Endothelial cell of umbilical vein (primary cell): ENCODE measurements at places on chromosomes 2 and 18. TPM values are rescaled to one million over a fixed set of nuclear protein-coding genes. Genes with fewer than 3 reads are reported as not detected.

DNA sequence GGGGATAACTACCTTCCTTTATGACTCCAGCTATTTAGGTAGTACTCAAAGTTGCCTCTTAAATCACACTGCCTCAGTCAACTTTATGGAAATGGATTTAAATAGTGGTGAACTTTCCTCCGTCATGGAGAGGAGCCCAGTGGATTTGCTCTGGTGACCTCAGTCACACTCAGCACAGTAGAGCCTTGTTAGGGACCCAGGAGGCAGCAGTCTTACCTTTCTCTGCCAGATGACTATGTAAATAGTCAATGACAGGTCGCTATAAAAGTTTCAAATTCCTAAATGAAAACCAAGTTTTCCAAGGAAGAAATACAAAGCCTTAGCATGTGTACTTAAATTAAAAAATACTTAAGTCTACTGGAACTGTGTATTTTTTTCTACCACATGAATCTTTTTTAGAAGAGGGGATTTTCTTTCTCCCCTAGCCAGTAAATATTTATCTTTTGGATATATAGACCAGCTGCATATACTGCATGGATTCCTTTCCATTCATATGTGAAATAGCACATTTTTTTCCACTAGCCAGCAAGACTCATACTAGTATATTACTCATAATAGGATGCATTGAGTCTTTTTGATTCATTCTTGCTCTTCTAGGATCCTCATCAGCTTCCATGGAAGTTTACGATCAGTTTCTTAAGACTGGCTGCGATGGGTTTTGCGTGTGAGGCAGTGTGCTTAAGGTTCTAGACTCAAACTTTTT lies 147.1 kb downstream of the FMNL2 start:
- H3K27ac ChIP-seq: no peak overlapping the region
- no peak overlapping the region for H3K4me3 ChIP-seq
- H3K4me1 ChIP-seq: no peaks in the 10 kb centered on the region
- DNase-seq: no peak
- no peaks in the 10 kb centered on the region for H3K27me3 ChIP-seq
- no peaks in the 10 kb centered on the region for H3K36me3 ChIP-seq

DNA sequence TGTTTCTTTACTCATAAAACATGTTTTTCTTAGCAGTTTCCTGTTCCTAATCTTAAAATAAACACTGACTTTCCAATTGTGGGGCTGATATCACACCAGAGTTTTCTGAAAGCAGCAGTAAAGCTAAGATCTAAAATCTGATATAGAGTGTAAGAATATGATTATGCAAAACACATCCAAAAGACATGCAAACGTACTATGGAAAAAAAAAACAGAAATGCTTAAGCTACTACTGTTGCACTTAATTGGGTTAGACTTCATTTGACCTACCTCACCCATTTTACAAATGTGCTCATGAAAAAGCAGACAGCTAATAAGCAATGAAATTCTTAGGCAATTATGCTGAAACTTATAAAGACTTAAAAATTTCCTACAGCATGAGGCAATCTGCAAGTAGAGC lies 10.5 kb downstream of the CYTIP start:
- DNase-seq: peak; percentile 63
- H3K4me1 ChIP-seq: peaks cover 13% of the 10 kb centered on the region
- peaks cover 1% of the 10 kb centered on the region for H3K27me3 ChIP-seq
- H3K36me3 ChIP-seq: no peaks in the 10 kb centered on the region
- no peak overlapping the region for H3K4me3 ChIP-seq

DNA sequence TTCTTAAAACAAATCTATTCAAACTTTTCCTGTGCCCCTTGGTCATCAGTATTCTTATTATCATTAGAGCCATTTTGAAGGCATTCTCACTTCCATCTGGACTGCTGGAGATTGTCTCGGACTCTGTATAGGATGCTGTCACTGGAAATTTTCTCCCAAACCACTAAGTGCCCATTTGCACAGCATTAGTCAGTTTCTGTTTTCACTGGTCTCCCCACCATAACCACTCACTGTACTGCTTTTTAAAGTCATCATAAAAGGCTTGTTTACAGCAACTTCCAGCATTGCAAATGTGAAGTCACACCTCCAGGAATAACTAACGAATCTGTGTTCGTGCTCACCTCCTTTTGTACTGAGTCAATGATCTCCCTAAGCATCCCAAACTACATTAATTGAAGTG lies 150.9 kb upstream of the SERTAD2 start:
- no peak overlapping the region for H3K4me3 ChIP-seq
- H3K36me3 ChIP-seq: no peaks in the 10 kb centered on the region
- no peak for DNase-seq

DNA sequence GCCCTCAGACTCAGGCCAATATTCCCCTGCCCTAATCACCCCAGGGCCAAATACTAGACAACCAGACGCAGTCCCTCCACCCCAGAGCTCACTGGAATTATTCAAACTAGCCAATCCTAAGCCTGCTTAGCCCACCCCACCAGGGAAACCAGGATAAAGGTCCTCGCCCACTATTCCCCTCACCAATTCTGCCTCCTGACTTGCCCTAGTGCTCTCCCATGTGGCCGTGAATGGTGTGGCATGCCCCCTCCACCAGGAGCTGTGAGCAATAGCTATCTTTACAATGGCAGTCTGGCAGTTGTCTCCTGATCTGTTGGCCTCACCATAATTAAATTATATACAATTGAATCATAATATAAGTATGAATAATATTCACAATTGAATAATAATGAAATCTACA lies 42.3 kb downstream of the FAM124B start:
- no peak for DNase-seq
- H3K4me3 ChIP-seq: no peak overlapping the region
- no peak overlapping the region for H3K27ac ChIP-seq
- H3K4me1 ChIP-seq: no peaks in the 10 kb centered on the region
- no peaks in the 10 kb centered on the region for H3K36me3 ChIP-seq
- H3K27me3 ChIP-seq: peaks cover 3% of the 10 kb centered on the region

Gene C2orf80
- total RNA-seq: not detected in 2 replicates

Gene ASB18
- total RNA-seq: not detected in 2 replicates

DNA sequence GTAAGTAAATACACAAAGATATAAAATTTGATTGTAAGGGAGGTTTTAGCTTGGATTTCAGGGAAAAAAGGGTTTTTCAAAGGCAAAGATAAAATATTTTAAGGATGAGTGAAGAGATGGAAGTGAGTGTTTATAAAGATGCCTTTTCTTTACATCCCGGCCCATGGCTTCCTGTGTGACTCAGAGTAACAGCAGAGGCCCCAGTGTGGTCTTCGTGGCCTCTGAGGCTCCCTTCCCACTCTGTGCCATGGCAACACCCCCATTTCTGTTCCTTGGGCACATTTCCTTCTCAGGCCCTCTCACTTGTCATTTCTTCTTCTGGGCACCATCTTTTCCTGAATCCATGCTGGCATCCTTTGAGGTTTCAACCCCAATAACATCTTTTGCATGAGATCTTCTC lies 92.6 kb upstream of the TMEM18 start:
- H3K27me3 ChIP-seq: no peaks in the 10 kb centered on the region
- no peak overlapping the region for H3K27ac ChIP-seq
- no peaks in the 10 kb centered on the region for H3K36me3 ChIP-seq
